ENCODE measurements at places on chromosomes 6 and 20.
A peak's percentile ranks its signal among the peaks of the same experiment; 100 is the strongest.

GRCh38 chr6:154962753-154963152, 32.4 kb upstream of the TIAM2 start:
- peak; percentile 57 for ATAC-seq

GRCh38 chr6:26057899-26058298, 29.3 kb upstream of the HFE start:
- no peak for ATAC-seq

- no peak for ATAC-seq
Observed at GRCh38 chr6:53165293-53165692, 16.7 kb upstream of the GCM1 start.

DNA sequence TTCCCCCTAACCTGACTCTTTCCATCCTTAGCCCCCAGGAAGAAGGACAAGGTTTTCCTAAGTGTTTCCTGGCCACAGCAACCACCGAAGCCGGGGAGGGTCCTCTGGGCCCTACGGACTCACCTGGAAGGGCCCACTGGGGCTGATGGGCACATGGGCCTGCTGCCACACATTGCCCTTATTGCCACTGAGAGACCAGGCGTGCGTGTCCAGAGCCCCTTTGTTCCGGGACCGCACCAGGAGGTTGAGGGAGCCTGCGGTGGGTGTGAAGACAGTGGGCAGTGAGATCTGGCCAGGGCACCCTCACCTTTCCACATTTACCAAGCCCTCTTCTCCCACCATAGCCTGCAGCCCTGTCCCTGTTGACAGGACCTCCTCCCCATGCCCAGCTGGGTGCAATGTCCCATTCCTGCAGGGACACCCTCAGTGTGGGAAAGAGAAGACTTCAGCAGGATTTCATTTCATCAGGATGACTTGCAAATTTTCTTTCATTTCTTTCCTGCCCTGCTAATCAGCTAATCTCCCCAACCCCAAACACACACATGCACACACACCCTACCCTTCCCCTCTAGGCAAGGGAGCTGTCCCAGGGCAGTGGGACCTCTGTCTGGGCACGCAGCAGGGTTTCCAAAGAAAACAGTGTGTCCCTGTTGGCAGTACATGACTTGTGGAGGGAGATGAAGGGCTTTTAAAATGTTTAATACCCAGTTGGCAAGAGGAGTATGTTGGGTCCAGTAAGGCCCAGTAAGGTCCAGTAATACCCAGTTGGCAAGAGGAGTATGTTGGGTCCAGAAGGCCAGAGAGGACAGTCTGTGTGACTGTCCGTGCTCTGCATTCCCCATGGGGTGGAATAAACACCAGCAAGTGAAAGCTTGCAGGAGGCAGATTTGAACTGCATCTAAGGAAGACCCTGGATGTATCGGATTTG, 59.0 kb downstream of the MDGA1 start:
- no peak for ATAC-seq

Measured in motor neuron (in vitro differentiated cells).